Nucleus accumbens (tissue), 56 donors: ENCODE measurements at places on chromosomes 2 and 18.

DNA sequence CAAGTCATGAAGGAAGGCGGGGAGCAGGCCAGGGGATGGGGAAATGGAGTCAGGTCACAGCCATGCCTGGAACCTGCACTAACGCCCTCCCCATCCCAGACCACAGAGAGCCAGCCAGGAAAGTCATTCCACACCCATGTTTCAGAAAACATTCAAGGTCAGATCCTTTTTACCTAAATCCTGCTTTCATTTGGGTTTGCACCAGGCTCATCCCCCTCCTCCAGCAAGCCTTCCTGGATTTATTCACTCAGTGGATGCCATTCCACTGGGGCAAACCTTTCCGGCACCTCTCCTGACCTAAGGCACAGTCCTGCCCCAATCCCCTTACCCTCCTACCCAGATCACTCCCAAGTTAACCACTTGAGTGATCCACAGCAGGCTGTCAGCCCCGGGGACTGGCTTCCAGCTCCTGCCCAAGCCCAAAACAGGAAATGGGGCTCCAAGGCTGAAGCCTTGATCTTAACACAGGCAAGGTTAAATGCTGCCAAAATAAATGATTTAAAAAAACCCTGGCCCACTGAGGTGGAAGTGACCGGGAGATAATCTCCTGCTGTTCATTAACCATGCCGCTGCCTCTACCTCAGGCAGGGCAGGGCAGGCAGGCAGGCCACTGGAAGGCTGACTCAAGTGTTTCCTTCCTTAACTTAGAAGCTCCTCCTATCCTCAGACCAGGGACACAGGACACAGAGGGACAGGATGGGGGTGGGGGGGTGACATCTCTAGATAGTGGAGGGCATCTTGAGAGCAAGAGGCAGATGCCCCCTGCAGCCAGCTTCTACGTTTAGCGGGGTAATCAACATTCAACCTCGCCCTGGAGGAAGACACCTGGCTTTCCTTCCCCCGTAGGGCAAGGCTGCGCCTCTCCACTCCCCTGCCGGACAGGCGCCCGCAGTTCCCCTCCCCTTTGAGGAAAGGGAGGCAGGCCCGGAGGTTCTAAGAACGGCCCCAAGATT, 1.4 kb downstream of the RAB11FIP5 start:
- no peak for DNase-seq

GRCh38 chr2:22442051-22442450, 942.9 kb upstream of the KLHL29 start:
- DNase-seq: no peak

DNA sequence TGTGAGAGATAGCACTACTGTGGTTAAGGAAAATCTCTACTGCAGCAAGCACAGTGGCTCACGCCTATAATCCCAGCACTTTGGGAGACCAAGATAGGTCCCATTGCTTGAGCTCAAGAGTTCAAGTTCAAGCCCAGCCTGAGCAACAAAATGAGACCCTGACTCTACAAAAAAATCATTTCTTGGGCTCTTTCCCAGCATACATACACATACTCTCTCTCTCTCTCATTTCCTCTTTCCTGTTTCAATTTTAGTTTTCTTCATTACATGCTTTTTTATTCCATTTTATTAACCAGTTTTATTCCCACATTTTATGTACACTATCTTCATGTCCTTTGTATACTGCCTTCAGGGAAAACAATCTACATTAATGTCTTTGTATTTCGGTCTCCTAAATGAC, 14.6 kb downstream of the WDR33 start:
- DNase-seq: no peak

- DNase-seq: no peak
These were observed 12.5 kb upstream of the PLEKHM3 start for GRCh38 chr2:208037564-208038487.

- DNase-seq: no peak
These were observed 43.5 kb downstream of the SPTBN1 start for GRCh38 chr2:54499661-54500060.

DNA sequence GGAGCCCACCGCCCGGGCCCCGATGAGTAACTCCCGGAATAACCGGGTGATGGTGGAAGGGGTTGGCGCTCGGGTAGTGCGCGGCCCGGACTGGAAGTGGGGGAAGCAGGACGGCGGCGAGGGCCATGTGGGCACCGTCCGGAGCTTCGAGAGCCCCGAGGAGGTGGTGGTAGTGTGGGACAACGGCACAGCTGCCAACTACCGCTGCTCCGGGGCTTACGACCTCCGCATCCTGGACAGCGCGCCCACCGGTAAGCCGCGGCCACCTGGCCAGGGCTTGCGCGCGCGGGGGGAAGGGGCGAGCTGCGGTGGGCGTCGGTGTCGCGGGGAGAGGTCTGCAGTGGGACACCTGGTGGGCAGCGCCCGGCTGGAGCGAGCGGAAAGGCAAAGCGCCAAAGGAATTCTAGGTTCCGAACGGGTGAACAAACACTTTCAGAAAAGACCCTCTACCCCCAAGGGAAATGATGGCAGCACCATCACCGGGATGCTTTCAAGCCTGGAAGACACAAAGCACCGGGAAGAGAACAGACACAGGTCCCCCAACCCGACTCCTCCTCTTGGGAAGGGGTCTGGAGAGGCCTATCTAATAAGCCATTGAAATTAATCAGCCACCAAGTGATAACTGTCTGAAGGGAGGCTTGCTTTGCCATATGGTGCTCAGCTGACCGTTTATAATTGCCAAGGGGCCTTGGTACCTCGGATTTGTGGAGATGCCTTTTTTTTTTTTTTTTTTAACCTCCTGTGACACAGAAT, 1.1 kb downstream of the MIB1 start:
- peak; percentile 14 for DNase-seq

DNA sequence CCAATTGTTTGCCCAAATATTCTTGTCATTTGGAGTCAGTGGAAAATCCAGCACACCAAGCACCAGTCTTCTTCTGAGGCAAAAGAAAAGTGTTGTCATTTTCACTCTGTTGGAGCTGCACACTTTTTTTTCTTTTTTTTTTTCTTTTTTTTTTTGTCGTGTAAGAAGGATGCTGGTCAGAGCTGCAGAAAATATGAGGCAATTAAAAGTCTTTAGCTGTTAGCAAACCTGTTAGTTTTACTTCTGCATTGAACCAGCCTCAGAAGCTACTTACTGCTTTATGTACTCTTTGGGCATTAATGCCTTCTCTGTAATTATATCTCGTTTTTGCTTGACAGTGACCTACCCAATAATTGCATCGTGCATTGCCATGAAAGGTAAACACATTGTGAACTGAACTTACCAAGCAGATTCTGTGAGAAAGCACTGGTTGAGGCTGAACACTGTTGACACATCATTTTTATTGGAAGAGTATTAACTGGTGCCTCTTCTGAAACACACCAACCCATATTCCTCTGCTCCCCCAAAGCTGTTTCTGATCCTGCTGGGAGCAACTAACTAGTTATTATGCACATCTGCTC, 165.4 kb downstream of the CAPN13 start:
- DNase-seq: no peak
